ENCODE measurements at places on chromosomes 12 and 14.

GRCh38 chr12:94980577-94980976, 22.9 kb downstream of the NDUFA12 start:
- DNase-seq = no peak

DNA sequence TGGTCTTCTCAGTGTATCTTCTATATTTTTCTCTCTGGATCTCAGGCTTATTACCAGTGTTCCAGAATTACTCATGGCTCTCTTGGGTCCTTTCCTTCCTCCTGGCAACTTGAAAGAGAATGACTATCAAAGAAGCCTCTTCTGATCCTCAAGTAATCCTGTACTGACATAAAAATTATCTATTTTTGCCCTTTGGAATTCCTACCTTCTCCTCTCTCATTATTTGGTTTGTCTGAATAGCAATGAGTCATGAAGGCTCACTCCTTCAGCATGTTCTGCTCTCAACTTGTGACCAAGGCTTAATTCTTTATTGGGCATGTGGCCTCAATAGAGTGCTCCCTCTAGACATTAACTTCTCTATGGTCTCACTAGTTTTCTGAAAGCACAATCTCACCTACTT, 553.6 kb upstream of the ATP2B1 start:
- no peak for DNase-seq

DNA sequence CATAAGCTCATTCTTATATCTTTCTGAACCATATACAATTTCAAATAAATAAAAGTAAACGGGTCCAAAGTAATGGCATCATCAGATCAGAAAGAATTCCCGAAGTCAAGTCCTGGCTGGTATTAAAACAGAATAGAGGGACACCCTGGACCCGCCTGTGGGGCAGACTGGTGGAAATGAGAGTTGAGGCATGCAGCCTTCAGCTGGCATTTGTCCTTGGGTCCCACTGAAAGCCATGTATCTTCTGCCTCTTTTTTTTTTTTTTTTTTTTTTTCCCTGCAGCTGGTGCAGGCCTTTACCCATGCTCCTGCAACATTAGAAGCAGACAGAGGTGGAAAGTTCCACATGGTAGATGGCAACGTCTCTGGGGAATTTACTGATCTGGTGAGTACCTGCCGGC, 9.9 kb downstream of the AHSA1 start:
- no peak for DNase-seq

GRCh38 chr14:37583358-37584210, 11.5 kb downstream of the FOXA1 start:
- DNase-seq = no peak

DNA sequence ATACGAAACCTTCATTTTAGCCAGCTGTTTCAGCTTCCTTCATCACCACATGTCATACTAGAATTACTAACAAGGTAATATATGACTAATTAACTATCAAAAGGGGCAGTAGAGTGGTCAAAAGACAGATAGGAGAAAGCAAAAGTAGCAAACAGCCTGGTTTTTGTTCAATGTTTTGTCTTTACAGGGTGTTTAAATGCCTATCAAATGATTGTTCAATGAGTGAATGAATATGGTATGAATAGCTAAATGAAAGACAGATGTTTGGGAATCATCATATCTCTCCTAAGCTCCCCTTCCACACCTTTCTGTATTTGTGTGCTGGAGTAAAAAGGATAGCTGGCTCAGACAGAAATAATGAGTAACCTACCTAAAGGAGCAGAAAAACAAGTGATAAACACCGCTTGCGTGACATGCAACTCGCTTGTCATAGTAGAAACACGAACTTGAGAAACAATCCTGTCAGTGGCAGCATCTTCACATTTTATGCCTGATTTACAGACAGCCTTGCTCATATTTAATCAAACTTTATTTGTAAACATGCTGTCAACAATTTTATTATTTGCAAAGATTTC, 34.2 kb downstream of the ABCC9 start:
- DNase-seq = no peak

Data from iPS-NIHi11 (cell line).